NCI-H2107 (cell line): ENCODE measurements at places on chromosomes 12 and 14.

- no peak for DNase-seq
Measured at GRCh38 chr14:87863047-87863446, 129.9 kb downstream of the GALC start.

DNA sequence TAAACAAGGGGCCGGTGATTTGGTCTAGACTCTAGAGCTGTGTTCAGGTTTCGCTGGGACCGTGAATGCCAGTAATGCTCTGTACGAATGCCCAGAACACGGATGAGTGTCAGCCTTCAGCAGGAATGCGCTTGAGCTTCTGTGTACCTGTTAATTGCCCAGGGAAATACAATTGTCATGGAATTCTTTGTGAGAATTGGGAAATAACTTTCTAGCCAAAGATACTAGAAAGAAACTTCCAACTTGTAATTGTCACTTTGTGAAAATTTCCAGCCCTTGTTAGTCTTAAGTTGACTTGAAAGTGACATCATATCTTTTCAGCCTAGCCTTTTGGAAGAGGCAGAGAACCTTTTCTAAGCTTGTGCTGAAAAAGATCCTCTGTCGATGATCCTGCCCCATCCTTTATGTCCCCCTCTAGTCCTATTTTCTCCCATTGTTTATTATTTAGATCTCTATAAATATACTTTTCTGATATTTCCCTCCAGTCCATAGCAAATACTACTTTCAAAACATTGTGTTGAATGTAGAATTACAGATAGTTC lies 2.7 kb downstream of the CHST11 start:
- DNase-seq: no peak

- no peak for DNase-seq
Measured at GRCh38 chr14:91290986-91291385, 46.5 kb upstream of the GPR68 start.

DNA sequence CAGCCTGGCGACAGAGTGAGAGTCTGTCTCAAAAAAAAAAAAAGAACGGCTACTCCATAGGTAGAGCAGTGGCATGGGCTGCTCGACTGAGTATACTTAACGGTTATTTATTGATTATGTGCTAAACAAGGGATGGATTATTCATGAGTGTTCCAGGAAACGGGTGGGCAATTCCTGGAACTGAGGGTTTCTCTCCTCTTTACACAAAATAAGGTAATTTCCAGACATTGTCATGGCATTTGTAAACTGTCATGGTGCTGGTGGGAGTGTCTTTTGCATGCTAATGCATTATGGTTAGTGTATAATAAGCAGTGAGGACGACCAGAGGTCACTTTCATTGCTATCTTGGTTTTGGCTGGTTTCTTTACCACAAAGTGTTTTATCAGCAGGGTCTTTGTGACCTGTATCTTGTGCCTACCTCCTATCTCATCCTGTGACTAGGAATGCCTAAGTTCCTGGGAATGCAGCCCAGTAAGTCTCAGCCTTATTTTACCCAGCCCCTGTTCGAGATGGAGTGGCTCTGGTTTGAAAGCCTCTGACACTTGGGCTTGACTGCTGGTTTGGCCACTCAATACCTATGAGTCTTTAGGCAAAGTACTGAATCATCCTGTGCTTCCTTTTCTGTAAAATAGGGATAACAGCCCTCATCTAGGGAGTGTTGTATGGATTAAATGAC lies 3.2 kb downstream of the DGLUCY start:
- DNase-seq: no peak

DNA sequence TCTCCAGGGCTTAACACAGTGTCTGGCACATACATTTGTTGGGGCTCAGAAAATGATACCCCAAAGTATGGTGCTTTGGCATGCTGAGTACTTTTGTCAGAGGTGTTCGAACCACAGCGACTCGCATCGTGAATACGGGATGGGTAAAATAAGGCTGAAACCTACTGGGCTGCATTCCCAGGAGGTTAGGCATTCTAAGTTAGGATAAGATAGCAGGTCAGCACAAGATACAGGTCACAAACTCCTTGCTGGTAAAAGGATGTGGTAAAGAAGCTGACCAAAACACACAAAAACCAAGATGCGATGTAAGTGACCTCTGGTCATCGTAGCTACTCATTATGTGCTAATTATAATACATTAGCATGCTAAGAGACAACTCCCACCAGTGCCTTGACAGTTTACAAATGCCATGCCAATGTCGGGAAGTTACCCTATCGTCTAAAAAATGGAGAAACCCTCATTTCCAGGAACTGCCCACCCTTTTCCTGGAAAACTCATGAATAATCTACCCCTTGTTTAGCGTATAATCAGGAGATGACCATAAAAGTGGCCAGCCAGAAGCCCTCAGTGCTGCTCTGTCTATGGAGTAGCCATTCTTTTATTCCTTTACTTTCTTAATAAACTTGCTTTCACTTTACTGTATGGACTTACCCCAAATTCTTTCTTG lies 3.3 kb upstream of the AEBP2 start:
- DNase-seq: no peak

- DNase-seq: no peak
Measured at GRCh38 chr14:33435911-33436689, 497.4 kb downstream of the NPAS3 start.
